ENCODE measurements at places on chromosomes 6 and 20.

- DNase-seq = no peak
Observed at GRCh38 chr20:40922865-40923264, 105.8 kb upstream of the TOP1 start.

DNA sequence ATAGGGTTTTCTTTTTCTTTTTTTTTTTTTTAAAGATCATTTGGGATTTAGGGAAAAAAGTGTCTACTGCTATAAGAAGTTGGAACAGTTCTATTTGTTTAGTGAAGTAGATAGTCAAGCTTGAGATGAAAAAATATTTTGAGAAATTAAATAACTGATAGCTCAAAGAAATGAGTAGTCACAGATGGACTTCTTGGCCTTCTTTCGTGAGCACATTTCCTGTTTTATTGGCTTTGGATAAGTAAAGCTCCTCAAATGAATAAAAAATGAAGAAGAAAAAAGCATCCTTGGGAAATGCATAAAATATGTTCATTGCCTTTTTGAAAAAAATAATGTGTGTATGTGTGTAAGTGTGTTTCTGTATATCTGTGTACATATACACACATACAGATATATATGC, 515.9 kb downstream of the GRIK2 start:
- DNase-seq = no peak

GRCh38 chr20:58102744-58103516, 125.5 kb downstream of the ANKRD60 start:
- DNase-seq = no peak

- DNase-seq = no peak
Observed at GRCh38 chr20:58636396-58636982, 14.6 kb upstream of the STX16 start.

GRCh38 chr6:130322673-130323268, 43.0 kb upstream of the TMEM200A start:
- peak; percentile 62 for DNase-seq

DNA sequence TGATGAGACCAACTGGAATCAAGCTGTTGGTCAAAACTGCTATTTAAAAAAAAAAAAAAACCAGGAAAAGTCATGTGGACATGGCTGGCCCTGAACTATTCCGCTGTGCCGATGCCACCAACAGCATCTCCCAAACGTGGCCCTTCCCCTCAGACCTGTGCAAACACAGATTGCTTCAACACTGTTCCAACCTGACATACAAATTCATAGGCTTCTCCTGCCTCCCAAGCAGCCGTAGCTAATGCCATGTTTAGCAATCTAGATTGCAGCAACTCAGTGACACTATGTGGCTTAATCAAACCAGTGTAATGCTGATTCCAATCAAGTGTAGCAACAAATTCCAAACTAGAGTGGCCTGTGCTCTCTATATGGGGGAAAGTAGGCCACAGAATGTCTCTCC, 16.2 kb downstream of the PRKN start:
- DNase-seq = no peak

GRCh38 chr6:145155411-145155810, 579.9 kb downstream of the EPM2A start:
- DNase-seq = no peak

DNA sequence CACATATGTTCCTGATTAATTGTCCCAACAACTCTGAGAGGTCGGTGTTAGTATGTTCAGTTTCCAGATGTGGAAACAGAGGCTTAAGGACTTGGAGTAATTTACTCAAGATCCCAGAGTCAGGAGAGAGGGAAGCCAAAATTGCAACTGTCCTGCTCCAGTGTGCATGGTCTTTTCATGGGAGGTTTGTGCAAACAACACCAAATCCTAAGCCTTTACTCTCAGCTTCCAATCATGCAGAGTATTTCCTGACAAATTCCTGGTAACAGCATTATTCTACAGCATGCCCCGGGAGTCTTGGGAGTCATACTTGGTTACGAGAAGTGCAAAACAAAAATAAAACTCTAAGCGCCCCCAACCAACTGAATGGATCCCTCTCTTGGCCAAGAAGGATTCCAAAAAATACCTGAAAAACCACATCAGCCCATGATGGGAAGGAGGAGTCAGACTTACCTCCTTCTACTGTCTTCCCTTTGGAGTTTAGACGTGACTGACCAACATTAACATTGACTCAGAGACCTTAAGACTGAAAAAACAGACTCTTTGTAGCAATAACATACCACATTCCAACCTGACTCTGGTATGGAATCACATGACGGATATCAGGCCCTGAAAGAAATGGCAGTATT, 30.8 kb upstream of the PPP1R3G start:
- DNase-seq = no peak

DNA sequence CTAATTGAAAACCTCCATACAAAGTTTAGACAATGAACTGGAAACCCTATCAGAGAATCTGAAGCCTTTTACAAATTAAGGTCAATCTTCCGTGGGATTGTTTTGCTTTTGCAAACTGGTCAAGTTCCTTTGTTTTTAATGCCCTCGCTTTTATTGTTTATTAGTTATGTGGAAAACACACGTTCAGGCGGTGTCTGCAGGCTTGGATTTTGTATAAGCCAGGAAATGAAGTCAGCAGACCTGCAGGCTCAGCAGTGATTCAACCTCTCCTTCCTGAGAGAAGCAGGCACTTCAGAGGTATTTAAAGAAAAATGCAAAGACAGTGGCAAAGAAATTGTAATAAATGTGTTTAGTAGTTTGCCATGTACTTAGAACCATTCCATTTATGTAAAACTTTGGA, 103.4 kb upstream of the PDE10A start:
- no peak for DNase-seq

- no peak for DNase-seq
Observed at GRCh38 chr20:54856202-54856601, 380.8 kb downstream of the DOK5 start.

- no peak for DNase-seq
Observed at GRCh38 chr20:12068121-12068520, 150.4 kb downstream of the BTBD3 start.

DNA sequence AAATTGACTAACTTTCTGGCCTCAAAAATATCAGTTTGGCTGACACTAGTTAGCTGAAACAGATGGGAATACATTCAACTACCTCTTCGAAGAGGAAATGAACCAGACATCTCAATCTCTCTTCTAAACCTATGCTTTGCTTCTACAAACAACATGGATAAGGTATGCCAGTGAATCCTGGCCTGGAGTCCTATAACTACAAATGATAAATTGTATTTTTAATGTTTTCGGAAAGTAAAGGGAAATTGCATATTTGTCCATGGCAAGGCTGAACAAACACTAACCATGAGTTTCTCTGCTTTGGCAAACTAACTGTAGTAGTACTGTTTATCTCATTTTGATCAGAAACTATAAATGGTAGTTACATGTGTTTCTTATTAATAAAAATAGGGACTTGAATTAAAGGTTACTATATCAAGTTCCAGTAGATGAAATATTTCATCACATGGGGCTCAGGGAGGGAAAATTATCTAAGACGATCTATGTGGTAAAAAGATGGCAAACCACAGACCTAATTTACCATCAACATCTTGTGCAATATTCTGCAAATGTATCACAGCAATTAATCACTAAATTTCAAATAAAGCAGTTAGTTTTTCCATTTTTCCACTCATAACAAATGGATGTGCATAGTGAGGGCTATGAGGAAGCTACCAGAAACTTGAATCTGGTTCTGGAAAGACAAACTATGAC, 76.8 kb downstream of the COL12A1 start:
- no peak for DNase-seq

DNA sequence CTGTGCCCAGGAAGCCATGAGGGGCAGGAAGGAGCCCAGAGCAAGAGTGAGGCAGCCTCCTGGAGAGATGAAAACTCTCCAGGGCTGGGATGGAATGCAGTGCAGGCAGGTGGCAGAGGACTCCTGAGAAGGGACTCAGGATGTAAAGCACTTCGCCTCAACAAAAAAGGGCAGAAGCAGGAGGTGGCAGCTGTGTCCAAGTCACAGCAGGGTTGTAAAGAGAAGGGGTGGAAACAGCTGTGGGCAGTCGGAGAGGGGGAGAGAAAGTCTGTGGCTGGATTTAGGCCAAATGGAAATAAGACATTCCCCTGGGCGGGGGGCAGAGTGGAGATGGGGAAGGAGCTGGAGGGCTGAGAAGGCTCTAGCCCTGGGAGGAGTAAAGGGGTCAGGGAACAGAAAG, 34.9 kb downstream of the CYP21A2 start:
- no peak for DNase-seq

GRCh38 chr6:20850686-20851416, 316.6 kb downstream of the CDKAL1 start:
- no peak for DNase-seq

GRCh38 chr20:33909331-33909921, 84.3 kb upstream of the RALY start:
- no peak for DNase-seq

- DNase-seq = no peak
Observed at GRCh38 chr6:7153789-7154188, 46.0 kb downstream of the RREB1 start.

GRCh38 chr6:135703621-135704020, 147.9 kb upstream of the PDE7B start:
- DNase-seq = no peak

DNA sequence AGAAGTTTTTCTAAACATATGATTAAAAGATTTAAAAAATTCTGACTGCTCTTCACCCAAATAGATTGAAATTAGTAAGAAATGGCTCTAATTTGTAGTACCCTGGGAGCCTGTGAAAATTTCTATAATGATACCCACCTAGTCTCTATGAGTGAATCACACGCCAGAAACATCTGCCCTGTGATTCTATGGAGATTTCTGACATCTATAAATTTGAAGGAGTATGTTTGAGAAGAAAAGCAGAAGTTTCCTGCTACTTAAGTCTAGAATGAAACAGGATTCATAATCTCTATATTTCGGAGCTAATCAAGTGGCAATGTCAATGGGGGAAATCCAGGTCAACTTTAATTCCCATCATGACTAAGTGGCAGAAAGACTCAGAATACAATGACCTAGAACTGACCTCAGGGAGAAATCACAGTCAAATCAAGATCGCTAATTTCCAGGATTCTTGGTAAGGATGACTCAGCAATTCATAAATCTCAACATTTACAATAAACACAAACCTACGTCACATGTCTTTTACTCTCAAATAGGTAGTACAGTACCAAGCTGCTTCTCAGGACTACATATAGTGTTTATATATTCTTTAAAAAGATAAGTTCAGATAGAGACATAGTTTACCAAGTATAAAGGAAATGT, 186.2 kb upstream of the TNFAIP3 start:
- no peak for DNase-seq

- no peak for DNase-seq
Observed at GRCh38 chr6:150631283-150631983, 31.7 kb downstream of the PLEKHG1 start.

DNA sequence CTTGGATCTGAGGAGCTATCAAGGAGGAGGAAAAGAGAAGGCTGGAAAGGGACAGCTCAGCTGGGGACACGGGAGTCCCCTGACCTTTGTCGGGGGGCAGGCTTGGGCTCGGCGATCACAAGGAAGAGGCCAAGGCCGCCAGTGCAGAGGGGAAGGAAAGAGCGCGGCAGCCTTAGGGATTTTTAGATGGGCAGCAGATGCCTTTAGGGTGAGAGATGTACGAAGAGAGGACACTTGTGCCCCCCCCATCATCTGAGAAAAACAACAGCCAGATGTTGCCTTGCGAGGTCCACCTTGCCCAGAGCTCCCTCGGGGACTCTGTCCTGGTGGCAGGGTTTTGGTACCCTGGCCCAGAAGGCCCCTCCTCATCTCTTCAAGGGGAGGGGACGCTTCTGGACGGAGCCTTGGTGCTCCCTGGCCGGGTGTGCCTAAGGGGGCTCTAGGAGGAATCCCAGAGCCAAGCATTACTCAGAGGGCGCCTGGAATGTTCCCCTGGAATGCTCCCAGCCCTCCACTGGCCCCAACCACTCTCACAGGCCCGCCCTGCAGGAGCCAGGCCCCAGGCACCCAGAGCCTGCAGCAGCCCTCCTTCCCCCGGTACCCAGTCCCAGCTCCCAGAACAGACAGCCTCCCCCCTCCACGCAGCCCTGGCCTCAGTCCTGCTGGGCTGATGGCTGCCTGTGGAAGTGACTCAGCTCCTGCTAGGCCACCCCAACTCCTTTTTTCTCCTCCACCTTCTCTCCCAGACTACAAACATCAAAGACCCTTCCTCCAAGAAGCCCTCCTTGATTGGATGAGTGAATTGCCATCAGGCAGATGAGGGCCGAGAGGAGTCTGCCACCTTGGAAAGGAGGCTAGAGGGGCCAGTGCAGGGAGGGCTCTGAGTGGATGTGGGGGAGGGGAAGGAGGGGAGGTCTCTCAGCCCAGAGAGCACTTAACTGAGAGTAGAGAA, 1.8 kb downstream of the ADAM33 start:
- no peak for DNase-seq

DNA sequence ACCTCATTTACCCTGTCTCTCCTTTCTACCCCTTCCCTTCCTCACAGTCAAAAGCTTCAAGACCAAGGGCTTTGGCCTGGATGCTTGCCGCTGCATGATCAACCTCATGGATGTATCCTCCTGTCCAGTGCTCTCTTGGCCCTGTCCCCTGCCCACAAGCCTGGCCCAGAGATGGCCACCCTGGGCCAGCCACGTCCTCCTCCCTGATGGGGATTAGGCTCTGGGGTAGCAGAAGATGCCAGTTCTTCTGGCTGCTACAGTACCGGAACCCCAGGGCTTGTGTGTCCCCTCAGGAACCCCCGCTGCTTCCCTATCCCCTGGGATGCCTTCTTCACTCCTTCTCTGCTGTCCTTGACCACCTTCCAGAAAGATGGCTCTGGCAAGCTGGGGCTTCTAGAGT, 22.3 kb downstream of the CAPN11 start:
- DNase-seq = no peak

DNA sequence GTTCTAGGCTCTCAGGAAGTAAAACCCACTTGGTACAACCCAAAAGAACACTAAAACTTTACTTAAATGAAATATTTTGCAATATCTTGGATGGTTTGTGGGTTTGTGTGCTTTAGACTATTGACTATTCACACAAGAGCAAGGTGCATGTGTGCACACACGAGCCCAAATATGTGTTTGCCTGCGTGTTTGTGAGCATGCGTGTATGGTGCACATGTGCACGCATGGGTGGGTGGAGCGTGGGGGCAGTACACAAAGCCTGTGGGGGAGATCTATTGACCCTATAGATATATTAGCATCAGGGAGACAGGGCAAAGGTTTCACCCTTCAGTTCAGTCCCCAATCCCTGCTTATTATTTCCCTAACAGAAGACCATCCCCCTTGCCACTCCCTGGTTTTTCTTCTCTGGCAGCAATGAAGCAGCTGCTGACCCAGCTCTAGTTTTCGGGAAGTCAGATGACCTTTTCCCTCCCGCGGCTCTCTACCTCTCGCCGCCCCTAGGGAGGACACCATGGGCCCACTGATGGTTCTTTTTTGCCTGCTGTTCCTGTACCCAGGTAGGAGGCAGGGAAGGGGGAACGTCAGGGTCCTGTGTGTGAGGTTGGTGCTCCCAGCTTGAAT, at the start of gene C2:
Gene C2 (plus strand): TSS at position 476 of the 621 bp plus-strand sequence. CDS start 36 bp downstream, at position 512.
- DNase-seq = no peak

- DNase-seq = no peak
Observed at GRCh38 chr6:108027056-108027455, 47.5 kb downstream of the OSTM1 start.

GRCh38 chr20:43825581-43825980, 89.1 kb upstream of the TOX2 start:
- peak; percentile 30 for DNase-seq
